COLO829 (cell line): ENCODE measurements at places on chromosomes 1 and 21.
A peak's percentile ranks its signal among the peaks of the same experiment; 100 is the strongest.

GRCh38 chr1:182768963-182769362, 20.6 kb upstream of the NPL start:
- no peak for DNase-seq

DNA sequence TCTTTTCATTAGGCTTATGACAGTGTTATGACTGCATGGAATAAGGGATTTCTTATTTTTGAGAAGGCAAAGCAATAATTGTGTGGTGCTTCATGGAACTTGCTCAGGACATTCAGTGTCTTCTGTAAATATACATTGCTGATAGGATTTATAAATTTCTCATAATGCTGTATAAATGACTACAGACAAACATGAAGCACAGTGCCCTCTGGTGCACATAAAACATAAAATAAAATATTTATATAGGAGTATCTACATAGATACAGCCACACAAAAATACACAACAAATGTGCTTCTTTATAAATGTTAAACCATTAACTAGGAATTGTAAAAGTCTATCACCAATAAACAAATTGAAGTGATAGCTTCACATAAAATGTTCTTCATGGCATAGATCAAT, 24.1 kb downstream of the BRINP3 start:
- DNase-seq = no peak

- DNase-seq = no peak
Measured at GRCh38 chr1:165137551-165138316, 218.8 kb downstream of the LMX1A start.

DNA sequence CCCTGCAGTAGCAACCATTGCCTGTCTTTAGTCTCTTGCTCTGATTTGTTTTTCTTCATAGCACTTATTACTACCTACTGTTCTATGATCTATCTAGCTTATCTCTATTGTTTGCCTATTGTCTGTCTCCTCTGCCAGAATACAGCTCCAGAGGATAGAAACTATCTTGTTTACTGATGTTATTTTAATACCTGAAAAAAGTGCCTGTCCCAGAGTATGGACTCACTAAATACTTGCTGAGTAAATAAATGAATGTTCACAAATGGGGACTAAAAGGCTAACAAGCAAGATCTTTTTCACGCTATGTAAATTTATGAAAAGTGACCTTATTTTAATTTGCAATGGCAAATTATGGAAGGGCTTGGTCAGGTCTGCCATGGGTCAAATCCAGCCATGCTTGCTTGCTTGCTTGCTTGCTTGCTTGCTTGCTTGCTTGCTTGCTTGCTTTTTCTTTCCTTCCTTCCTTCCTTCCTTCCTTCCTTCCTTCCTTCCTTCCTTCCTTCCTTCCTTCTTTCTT, 145.3 kb downstream of the TGFB2 start:
- no peak for DNase-seq

- no peak for DNase-seq
Measured at GRCh38 chr1:242055749-242056320, 56.9 kb upstream of the MAP1LC3C start.

DNA sequence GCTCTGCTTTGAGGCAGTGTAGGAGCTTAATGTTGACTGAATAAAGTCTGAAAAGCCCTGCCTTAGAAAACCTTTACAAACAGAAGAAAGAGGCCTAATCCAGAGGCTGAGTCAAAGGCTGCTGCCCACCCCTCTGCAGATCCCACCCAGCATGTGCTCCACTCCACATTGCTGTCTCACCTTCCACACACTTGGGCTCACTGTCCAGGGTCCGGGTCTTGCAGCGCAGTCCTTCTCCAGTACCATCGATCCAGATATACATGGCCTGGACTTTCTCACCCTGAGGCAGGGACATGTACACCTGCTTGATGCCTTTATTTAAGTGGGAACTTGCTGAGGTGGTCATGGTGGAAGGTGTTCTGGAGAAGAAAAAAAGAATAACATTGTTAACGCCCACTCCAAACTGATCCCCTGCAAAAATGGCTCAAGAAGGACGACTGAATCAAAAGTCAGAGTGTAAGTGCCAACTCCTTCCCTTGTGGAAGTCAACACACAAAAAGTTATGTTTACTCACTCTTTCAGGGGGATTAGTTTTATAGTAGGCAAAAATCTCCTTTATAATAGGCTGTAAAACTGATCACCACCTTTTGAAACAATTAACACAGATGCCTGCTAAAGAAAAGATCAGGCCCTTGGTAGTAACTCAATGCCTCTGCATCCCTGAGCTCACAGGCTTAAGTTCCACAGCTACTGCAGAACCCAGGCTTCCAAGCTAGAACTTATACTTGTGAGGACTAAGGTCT, 3.0 kb downstream of the GLUL start:
- DNase-seq = no peak

DNA sequence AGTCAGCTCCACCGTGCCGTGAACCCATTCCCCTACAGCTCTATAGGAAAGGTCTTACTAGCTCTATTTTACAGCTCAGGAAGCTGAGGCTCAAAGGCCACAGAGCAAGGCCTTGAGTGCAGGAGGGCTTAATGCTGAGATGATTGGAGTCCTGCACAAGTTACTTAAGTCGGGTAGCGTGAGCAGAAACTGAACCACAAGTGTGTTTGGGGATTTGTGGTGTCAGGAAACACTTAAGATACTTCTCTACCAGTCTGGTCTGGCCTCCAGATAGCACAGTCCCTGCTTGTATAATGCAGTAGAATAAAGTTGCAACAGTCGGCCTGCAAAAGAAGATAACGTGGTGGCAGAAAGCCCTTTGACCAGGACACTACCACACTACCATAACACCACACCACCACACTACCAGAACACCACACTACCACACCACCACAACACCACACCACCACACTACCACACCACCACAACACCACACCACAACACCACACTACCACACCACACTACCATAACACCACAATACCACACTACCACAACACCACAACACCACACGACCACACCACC, 118.1 kb downstream of the SPSB1 start:
- no peak for DNase-seq

DNA sequence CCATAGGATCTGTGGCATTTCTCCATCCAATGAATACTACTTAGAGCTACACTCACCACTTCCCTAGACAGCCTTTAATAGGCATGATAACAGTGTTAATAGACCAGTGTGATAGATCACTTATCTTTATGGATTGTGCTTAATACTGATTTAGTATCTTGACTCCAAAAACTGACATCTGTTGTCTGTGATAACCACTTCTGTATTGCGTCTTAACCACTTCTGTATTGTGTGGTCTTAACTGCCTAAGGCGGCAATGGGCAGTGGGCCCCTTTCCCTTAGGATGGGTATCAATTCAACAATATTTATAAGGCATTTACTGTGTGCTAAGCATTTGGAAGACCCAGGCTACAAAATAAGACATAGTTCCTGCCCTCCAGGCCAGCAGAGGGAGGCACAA, 32.0 kb upstream of the RCAN3 start:
- DNase-seq = no peak

DNA sequence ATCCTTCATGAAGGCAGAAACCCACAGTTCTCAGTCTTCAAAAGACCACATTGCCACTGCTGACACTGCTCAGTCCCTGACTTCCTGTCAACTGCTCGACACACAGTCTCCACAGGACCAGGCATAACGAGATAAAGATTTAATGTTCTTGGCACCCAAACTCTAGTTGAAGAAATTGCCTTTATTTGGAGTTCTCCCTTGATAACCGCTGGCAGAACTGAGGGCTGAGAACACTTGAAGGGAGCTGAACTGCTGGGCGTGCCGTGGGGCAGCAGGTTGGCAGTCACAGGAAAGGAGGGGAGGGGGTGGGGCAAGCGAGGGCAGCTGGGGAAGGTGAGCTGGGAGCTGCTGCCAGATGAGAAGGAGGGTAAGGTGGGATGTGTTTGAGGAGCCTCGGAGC, 15.9 kb downstream of the HENMT1 start:
- DNase-seq = no peak

- no peak for DNase-seq
Measured at GRCh38 chr1:71414179-71414578, 333.3 kb upstream of the ZRANB2 start.

GRCh38 chr1:53332186-53332564, 4.3 kb upstream of the LRP8 start:
- no peak for DNase-seq

DNA sequence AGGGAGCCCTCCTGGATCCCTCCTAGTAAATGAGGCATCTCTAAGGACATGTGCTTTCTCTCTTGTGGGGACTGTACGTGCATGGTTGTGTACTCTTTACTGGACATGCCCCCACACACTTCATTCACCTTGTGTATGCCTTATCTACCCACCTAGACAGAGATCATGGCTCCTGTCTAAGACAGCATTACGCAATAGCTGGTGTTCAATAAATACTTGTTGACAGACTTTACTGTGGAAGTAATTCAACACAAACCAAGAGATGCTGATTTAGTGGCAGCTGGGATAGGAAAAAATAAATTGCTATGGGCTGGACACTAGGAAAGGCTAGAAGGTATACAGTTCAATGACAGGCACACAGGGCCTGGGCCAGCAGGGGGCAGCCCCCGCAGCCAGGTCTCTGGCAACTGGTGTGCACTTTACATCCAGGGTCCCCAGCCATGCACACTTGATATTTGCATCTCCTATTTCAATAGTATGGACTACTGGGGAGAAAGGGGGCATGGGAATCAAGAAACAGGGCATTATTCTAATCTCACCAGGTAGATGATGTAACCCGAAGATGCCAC, 24.2 kb downstream of the TRABD2B start:
- DNase-seq = no peak

DNA sequence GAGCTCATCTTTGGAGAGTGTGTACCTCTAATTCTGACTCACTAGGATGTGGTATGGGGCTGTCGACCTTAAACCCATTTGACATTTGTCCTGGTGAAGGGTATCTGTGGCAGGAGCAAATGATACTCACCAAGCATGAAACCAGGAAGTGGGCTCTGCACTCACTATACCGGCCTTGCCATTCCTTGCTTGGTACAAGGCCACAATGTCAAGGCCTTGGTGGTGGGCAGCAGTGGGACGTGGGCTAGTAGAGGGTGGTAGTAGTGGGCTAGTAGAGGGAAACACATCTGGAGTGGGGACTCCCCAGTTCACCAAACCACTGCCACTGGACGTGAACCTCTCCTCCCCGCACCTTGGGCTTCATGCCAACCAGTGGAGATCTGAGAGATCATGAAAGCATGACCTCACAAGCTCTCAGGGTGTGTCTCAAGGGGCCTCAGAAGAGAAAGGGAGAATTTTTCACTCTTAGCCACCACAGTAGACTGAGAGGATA, 11.5 kb downstream of the TNFSF4 start:
- no peak for DNase-seq

GRCh38 chr1:59730759-59731478, 83.8 kb upstream of the HOOK1 start:
- peak; percentile 83 for DNase-seq

GRCh38 chr1:164914208-164914607, 355.2 kb downstream of the PBX1 start:
- DNase-seq = no peak

- DNase-seq = no peak
Measured at GRCh38 chr1:145701306-145701862, 5.8 kb downstream of the PDZK1 start.

- DNase-seq = no peak
Measured at GRCh38 chr1:209855623-209856022, 27.9 kb downstream of the UTP25 start.

DNA sequence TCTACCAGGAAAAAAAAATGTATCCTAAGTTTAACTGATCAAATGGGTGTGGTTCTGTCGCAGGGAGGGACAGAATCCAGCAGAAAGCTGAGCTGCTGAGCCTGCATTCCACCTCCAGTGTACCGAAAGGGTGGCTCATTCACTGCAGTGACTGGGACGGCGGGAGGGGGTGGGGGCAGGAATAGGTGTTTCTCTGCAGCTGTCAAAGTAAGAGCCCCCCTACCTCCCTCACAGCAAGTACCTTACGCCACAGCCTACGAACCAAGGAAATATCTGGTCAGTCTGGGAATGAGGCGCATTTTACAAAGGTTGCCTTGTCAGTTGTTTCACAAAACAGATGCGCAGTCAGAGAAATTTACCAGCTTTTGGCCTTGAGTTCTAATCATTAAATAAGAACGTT, 1.7 kb downstream of the S100B start:
- peak; percentile 59 for DNase-seq

DNA sequence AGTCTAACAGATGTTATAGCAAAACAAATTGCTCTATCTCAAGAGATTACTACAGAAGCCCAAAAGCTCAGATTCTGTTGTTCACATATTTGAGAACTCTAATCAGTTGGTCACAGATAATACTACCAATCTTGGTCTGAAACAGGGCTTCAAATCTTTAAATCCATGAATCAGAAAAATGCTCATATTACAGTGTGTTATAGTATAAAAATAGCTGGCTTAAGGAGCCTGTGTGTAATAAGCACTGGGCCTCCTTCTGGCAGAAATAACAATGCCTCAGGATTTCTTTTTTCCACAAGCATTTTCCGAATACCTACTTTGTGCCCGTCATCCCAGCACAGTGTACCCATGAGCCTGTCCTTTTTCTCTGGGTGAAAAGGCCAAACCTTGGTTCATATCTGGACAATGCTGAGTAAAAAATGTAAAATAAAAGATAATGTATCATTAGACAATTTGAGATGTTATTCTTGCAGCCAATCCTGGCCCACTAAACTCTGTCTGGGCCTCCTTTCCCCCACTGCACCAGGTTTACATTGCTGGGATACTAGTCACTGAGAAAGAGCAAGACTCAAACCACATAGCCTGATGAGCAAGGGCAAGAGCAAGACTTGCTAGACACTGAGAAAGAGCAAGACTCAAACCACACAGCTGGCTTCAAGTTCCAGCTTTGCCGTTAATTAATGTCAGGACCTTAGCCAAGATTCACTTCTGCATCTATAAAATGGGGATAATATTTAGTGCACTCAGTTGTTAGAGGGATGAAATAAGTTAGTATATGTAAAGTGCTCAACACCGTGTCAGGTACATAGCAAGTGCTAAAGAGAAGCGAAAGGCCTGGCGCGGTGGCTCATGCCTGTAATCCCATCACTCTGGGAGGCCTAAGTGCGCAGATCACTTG, 17.0 kb upstream of the ADAR start:
- no peak for DNase-seq

DNA sequence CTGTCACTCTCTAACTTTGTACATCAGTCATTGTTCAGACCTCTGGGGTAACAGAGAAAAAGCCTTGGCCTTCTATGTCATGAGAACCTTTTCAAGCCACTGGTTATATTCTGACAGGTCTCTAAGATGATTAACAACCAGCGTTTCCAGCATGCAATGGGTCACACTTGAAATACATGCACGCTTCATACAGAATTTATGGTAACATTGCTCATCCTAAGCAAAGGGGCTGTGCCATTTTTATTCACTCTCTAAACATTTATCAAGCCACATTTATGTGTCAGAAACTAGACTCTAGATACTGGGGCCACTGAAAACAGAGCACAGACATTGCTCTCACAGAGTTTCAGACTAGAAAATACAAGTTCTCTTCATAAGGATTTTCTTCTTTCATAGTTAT, 501.4 kb upstream of the DAB1 start:
- no peak for DNase-seq

DNA sequence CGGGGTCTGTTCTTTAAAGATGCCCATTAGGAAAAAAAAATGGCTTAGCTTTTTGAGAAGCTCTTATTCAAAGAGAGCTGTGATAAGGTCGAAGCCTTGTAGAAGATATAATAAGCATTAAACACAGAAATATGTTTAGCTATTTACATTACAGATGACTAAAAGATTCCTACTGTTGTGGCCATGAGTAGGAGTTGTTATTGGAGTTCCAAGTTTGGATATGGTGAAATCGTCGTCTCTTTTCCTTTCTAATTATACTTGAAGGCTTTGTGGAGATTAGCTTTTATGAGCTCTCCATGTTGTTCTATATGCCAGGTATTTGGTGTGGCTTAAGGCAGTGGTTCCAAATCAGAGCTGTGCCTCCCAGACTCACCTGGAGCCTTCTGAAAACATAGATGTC, 79.9 kb upstream of the LAMC2 start:
- no peak for DNase-seq

GRCh38 chr1:177615251-177615650, 354.6 kb downstream of the SEC16B start:
- DNase-seq = no peak
